ENCODE measurements at places on chromosomes 13 and 19.

GRCh38 chr19:57557659-57558058 is 2.0 kb downstream of the ZNF550 start:
- no peak for DNase-seq

GRCh38 chr13:26721251-26722121 is 39.1 kb downstream of the GPR12 start:
- peak; percentile 23 for DNase-seq

GRCh38 chr13:85277748-85278147 is 521.5 kb downstream of the SLITRK6 start:
- peak; percentile 33 for DNase-seq

DNA sequence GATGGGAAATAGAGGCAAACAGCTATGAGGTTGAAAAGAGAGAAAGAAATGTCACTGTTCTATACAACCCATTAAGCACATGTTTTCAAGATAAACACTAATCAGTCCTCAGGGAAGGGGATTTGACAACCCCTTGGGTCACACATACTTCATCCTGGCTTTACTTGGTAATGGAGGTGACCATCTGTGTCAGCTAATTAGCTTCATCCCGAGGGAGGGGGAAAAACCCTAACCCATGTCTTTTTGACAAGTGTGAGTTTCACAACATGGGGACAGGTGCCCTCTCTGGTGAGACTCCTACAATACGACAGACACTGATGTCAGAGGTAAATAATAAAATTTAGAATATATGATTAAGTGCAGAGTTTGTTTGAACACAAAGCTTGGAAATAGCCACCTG is 43.1 kb downstream of the ZNF611 start:
- DNase-seq = no peak

- DNase-seq = no peak
These were observed 521 bp upstream of the SHISA2 start for GRCh38 chr13:26052337-26052736.

DNA sequence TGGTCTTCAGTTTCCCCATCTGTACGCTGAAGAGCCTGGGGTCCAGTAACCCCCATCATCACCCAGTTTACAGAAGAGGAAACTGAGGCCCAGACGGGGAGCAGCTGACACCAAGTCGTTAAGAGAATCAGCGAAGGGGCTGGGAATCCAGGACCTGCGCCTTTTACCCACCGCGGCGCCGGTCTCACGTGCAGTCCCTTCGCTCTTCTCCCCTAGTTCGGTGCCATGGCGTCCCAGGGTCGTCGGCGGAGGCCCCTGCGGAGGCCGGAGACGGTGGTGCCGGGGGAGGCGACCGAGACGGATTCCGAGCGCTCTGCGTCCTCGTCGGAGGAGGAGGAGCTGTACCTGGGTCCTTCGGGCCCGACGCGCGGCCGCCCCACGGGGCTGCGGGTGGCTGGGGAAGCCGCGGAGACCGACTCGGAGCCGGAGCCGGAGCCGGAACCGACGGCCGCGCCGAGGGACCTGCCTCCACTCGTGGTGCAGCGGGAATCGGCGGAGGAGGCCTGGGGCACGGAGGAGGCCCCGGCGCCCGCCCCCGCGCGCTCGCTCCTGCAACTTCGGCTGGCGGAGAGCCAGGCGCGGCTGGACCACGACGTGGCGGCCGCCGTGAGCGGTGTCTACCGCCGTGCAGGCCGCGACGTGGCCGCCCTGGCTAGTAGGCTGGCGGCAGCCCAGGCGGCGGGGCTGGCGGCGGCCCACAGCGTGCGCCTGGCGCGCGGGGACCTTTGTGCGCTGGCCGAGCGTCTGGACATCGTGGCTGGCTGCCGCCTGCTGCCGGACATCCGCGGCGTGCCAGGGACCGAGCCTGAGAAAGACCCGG is 698 bp downstream of the BLOC1S3 start:
- peak; percentile 22 for DNase-seq

GRCh38 chr19:47309608-47310007 is at the start of gene C5AR1:
C5AR1 (plus strand) TSS chr19:47309861; CDS start chr19:47309896, 35 bp downstream.
- no peak for DNase-seq

GRCh38 chr13:74479124-74479523 is 344.9 kb upstream of the KLF12 start:
- DNase-seq = no peak

- peak; percentile 29 for DNase-seq
These were observed 1224.8 kb downstream of the SLITRK1 start for GRCh38 chr13:82657471-82657870.

DNA sequence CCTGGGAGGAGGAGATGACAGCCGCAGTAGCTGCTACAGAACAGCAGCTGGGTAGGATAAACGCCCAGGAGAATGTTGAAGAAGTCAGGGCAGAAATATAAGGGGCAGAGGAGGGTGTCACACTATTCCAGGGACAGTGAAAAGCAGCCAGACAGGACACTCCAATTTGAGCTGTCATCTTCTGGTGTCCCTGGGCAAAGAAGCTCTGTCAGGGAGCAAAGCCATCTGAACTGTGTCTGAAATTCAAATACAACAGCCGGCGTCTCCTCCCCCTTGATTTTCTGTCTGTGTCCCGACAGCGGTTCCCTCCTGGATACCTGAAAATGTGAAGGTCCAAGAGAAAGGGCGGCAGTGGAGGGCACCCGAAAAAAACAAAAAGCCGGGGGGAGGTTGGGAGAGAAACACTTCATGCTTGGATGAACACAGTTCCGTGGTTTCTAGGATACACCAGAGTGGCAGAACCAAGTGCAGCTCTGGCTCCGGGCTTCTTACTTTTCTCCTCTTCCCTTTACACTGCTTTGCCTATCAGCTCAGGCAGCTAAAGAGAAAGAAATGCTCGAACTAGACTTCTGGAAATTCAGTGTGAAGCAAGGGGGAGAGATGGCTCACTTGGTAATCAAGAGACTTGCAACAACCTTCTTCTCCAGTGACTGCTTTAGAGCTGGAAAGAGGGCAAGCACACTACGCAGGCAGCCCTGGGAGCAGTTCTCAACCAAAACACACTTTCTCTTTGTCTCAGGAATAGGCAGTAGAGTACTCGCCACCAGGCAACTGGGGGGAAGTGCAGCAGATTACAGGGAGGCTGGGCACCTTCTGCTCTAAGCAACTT is 465.6 kb downstream of the ITGBL1 start:
- no peak for DNase-seq

GRCh38 chr19:41189425-41190065 is 3.5 kb upstream of the CYP2S1 start:
- no peak for DNase-seq

- DNase-seq = peak; percentile 89
These were observed at the start of gene TEKTIP1 for GRCh38 chr19:3538965-3539755. TEKTIP1 (plus strand) TSS chr19:3539174; CDS start chr19:3539178, 4 bp downstream.

- DNase-seq = no peak
These were observed 135.0 kb upstream of the KL start for GRCh38 chr13:32881074-32881776.

DNA sequence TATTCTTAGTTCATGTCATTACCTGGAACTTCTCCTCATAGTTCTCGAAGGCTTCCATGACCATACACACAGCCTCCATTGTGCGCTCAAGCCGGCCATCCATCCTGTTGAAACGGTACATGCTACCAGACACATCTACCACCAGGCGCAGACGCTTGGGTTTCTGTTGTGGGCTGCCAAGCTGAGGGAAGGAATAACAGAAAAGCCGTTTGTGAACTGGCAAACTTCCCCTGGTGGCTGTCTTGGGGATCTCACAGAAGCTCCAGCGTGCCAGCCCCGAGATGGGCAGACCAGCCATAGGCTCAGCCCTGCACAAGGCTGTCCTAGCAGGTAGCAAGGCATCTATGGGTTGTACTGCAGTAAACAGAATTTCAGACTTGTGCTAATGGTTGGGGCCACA is 130.1 kb downstream of the RGCC start:
- no peak for DNase-seq

- DNase-seq = no peak
These were observed 18.6 kb downstream of the ZNF233 start for GRCh38 chr19:44278181-44278690.

GRCh38 chr19:45779231-45780145 is 2.8 kb downstream of the DMPK start:
- peak; percentile 50 for DNase-seq

DNA sequence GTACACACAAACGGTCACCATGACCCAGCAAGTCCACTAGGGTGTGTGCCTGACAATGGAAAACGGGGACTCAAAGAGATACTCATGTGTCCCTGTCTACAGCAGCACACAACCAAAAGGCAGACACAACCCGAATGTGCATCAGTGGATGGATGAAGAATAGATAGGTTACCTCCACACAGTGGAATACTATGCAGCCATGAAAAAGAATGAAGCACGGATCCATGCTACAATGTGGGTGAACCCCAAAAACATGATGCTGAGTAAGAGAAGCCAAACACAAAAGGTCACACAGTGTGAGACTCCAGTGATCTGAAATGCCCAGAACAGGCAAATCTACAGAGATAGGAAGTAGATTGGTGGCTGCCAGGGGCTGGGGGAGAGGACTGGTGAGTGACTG is 9.0 kb downstream of the CERS1 start:
- no peak for DNase-seq

DNA sequence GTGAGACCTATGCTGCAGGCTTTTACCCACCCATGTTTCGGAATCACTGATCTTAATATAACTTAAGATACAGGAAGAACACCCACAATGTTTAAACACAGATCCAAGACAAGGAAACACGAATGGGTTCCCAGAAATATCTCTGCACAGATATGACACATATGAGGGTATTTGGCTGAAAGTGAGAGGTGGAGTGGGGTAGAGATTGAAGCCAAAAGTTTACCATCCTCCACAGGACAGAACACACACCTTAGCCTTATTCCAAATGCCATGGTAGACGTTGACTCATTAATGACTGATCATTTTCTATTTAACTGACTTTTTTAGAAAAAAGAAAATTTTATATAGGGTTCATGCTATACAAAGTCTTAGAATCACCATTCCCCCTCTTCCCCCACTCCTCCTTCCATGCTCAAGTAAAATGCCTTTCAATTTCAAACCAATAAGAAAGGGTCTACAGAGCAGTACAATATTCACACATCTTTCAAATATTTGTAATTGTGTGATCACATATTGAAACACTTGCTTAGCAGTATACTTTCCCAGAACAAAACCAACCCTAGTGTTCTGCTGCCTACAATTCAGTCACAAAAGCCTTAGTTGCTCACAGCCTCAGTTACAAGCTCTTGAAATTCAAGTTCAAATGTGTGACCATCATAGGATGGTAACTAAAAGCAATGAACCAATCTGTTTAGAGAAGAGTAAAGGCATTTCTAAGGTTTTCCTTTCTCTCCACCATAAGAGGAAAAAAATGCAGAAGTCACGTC is 11.8 kb upstream of the DOCK9 start:
- no peak for DNase-seq

- DNase-seq = no peak
These were observed 182.8 kb upstream of the TSHZ3 start for GRCh38 chr19:31532034-31532433.

- DNase-seq = peak; percentile 42
These were observed 588 bp upstream of the DPY19L3 start for GRCh38 chr19:32404933-32405430.

- DNase-seq = no peak
These were observed 25.4 kb downstream of the CHST8 start for GRCh38 chr19:33647146-33647545.

GRCh38 chr13:102875256-102875655 is 29.4 kb downstream of the ERCC5 start:
- DNase-seq = no peak

GRCh38 chr13:92694047-92694446 is 532.6 kb upstream of the GPC6 start:
- no peak for DNase-seq

GRCh38 chr13:53060840-53061490 is 32.4 kb downstream of the OLFM4 start:
- no peak for DNase-seq

DNA sequence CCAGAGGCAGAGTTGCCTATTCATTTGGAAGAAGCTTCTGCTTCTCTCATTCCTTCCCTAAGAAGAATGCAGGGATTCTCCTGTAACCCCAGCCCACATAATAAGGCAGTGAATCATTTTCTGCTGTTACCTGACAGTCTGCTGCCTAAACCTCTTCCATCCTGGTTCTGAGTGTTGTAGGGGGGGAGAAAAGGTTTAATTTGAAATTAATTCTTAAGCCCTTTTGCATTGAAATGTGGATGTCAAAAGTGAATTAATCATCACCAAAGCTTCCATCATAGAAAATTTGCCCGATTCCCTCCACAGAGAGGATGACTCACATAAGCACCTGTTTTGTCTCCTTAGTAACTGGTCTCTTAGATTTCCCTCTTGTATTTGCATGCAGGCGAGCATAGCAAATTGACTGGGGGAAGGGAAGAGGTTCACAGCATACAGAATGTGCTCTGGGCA is 146.7 kb upstream of the FNDC3A start:
- no peak for DNase-seq

- no peak for DNase-seq
These were observed 5.5 kb upstream of the RNF113B start for GRCh38 chr13:98182589-98182988.

DNA sequence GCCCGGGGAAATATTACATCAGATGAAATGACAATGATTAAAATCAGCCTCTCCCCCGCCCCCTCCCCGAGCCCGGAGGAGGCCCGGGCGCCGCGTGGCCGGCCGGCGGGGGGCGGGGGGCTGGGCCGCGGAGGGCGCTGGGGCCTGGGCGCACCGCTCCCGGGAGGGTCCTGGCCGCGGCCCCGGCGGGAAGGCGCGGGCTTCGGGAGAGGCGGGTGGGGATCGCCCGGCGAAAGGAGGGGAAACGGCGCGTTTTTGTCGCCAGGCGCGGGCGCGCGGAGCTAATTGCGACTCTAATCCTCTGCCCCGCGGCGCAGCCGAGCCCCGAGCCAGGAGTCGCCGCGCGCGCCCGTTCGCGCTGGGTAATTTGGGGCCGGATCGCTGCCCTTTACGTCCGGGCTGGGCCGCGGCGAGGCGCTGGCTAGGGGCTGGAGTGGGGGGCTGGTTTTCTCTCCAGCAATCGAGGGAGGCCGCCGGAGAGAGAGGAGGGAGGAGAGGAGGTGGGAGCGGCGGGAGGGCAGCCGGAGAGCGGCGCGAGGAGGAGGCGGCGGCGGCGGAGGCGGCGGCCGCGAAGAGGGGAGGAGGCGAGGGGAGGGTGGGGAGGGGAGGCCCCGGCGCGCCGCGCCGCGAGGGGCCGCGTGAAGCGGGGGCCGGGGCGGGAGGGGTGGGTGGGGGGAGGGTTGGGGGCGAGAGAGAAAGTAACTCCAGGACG is at the start of gene KCTD15:
Gene KCTD15, plus strand, starts transcription at position 707 of the 712 bp plus-strand sequence. CDS start 3,585 bp downstream, outside the sequence.
- peak; percentile 50 for DNase-seq

- no peak for DNase-seq
These were observed 56.4 kb upstream of the STARD13 start for GRCh38 chr13:33341861-33342452.

- no peak for DNase-seq
These were observed 99.6 kb downstream of the MBNL2 start for GRCh38 chr13:97321616-97322321.

DNA sequence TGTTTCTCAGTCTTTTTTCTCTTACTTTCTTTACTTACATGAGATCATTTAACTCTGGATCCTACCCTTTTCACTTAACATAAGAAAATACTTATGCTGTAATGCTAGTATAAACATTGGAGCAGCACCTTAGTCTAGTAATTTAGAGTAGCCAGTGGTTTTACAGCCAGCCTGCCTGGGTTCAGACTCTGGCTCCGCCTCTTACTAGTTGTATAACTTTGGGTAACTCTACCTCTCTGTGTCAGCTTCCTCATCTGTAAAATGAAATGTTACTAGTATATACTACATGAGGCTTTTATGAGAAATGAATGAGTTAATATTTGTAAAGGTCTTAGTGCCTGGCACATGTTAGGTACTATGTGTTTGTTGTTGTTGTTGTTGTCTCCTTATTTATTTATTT is 5.6 kb downstream of the CDADC1 start:
- DNase-seq = no peak
